ENCODE measurements at places on chromosomes 5 and 9. TPM values are rescaled to one million over a fixed set of nuclear protein-coding genes. Genes with fewer than 3 reads are reported as not detected.

Gene GGTA1
- total RNA-seq: 28.3 TPM

- no peak for DNase-seq
Measured at GRCh38 chr9:9951556-9952160, 661.1 kb downstream of the PTPRD start.

DNA sequence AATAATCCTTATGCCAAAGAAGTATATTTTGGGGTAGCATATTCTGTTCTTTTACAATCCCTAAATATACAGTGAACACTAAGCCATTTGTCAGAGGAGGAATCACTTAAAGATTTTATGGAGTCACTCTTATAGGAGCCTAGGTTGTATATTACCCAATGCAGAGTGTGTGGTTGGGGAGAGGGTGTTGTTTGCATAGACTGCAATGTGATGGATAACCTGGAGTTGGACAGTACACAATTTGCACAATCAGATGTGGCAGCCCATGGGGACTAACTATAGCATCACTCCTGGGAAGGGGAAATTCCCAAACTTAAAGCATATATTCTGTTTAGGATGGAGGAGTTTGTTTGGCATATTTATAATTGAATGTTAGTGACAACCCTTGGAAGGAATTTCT, 9.6 kb upstream of the NDFIP1 start:
- no peak for DNase-seq

- DNase-seq: no peak
Measured at GRCh38 chr5:167765352-167765751, 526.1 kb upstream of the WWC1 start.

DNA sequence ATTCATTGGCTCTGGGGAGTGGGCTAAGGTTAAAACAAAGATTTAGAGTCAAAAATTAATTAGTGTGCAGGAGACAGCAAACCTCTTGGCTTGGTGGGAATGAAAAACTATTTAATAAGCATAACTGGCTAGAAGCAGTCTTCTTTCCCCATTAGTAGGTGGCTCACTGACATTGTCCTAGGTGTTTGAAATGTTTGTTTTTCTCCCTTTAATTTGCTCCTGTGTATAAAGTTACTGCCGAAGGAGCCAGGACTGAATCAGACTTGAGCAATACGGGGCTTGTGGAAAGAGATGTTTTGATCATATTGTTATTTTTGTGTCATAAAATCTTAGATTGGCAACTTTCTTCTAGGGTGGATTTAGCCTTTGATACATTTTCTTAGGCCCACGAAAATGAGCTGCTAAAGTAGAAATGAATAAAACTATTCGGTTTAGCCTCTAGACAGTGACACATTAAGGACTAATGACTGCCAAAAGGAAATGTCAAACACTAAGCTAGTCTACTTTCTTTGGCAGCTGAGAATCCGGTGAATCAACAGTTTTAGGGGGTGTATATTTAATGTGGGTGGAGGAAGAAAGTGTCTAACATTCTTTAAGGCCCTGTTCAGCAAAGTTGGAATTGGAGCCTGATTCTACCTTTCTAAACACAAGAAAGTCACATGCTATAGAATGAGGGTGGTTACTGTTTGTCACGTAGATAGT, 30.2 kb downstream of the LRRTM2 start:
- DNase-seq: no peak

Gene PLPPR1
- total RNA-seq: not detected

DNA sequence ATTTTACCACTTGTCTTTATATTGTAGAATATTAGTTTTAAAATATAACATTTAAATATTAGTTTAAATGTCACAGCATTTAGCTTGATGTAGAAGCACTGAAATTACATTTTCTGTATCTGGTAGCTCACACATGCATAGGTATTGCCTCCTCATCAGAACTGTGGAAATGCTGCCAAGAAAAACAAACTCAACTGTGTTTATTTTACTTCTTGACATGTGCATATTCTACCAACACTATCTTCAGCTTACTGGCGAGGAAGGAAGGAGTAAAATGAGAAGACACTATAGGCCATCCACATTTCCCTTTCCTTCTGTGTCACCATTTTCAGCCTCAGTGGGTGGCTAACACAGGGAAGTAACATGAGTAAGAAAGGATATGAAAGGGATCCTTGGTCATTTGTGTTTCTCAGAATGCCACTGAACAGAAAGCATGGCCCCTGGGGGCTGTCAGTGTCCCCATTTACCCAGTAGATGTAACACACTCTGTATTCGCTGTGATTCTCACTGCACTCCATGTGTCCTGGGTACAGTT, 81.0 kb upstream of the HTR4 start:
- no peak for DNase-seq

Gene ORM2
- total RNA-seq: not detected

Gene PCDHGA1
- 3.0 TPM for total RNA-seq

Gene ZDHHC11
- total RNA-seq: 40.1 TPM

- DNase-seq: no peak
Measured at GRCh38 chr5:68087866-68088265, 127.7 kb upstream of the PIK3R1 start.

GRCh38 chr5:36885566-36886485, 9.3 kb downstream of the NIPBL start:
- no peak for DNase-seq

Gene NREP
- 38.6 TPM for total RNA-seq

- no peak for DNase-seq
Measured at GRCh38 chr5:106172681-106173532, 1497.8 kb downstream of the EFNA5 start.

GRCh38 chr5:84494453-84494852, 109.8 kb upstream of the EDIL3 start:
- no peak for DNase-seq
